ENCODE measurements at places on chromosomes 16 and 17. TPM values are rescaled to one million over a fixed set of nuclear protein-coding genes. Genes with fewer than 3 reads are reported as not detected.

DNA sequence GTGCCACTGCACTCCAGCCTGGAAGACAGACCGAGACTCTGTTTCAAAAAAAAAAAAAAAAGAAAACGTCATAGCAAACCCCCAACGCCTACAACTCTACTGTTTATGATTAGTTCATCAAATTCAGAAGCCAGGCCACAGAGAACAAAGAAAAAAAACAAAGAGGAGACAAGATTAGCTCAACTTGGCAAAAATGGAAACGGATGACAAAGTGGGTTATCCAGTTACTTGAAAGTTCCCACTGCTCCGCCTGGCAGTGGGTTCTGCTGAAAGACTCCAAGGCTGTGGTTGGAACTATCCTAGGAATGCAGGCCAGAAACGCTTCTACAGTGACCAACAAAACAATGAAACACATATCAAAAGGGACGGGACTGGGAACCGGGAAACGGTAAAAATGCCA, 53.1 kb downstream of the MRM3 start:
- no peaks in the 10 kb centered on the region for H3K4me1 ChIP-seq
- no peaks in the 10 kb centered on the region for H3K27me3 ChIP-seq
- H3K27ac ChIP-seq: no peak overlapping the region
- no peak for DNase-seq
- H3K36me3 ChIP-seq: no peaks in the 10 kb centered on the region
- no peak overlapping the region for H3K4me3 ChIP-seq

GRCh38 chr16:27853651-27854050, 209.9 kb downstream of the GSG1L start:
- H3K27me3 ChIP-seq: no peaks in the 10 kb centered on the region
- H3K4me3 ChIP-seq: no peak overlapping the region
- no peaks in the 10 kb centered on the region for H3K36me3 ChIP-seq
- no peaks in the 10 kb centered on the region for H3K4me1 ChIP-seq
- no peak for DNase-seq

OTOP3 gene
- total RNA-seq: 0.43 TPM

DNA sequence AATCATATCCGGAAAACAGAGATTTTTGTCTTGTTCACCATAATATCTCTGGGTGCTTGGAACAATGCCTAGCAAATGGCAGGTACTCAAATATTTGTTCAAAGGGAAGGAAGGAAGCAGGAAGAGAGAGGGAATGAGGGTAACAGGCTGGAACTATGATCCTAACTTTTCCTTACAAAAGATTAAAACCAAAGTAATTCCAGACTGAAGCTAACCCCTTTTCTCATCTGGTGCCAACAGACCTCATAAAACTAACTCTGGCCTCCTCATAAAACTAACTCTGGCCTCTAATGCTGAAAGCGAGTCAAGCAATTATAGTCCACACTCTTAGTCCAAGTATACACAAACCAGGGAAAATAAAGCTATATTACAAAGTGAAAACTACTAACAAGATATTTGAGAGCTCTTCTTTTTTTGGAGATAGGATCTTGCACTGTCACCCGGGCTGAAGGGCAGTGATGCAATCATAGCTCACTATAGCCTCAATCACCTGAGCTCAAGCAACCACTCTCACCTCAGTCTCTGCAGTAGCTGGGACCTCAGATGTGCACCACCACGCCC, 84.6 kb downstream of the KANSL1 start:
- no peak for DNase-seq
- peak overlapping the region; percentile 28 for H3K27ac ChIP-seq
- H3K4me1 ChIP-seq: peaks cover 48% of the 10 kb centered on the region
- H3K27me3 ChIP-seq: no peaks in the 10 kb centered on the region
- no peaks in the 10 kb centered on the region for H3K36me3 ChIP-seq

EXOC3L1 gene
- total RNA-seq: 1.4 TPM

GRCh38 chr17:78736526-78737079, 45.5 kb downstream of the CYTH1 start:
- H3K27me3 ChIP-seq: no peaks in the 10 kb centered on the region
- H3K36me3 ChIP-seq: no peaks in the 10 kb centered on the region
- peak overlapping the region; percentile 84 for H3K27ac ChIP-seq
- DNase-seq: peak; percentile 82

DNA sequence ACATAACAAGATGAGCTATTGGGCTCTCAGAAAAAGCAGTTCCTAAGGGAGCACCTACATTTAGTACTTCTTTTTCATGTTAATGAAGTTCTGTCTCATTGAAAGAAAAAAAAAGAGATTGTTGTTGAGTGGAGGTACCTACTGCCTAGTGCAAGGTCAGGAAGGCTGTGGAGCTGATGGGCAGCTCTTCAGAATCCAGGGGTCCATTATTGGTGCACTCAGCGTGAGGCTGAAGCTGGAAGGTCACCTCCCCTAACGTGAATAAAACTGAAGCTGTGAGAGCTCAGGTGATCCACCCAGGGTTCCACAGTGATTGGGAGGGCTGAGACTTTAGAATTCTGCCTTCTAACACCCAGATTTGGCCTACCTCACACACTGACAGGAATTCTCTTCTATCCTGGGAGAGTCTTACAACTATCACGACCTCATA, 153.9 kb upstream of the TBX2 start:
- no peak for DNase-seq
- H3K36me3 ChIP-seq: no peaks in the 10 kb centered on the region
- H3K27me3 ChIP-seq: no peaks in the 10 kb centered on the region
- H3K4me1 ChIP-seq: peaks cover 8% of the 10 kb centered on the region
- H3K27ac ChIP-seq: no peak overlapping the region

DNA sequence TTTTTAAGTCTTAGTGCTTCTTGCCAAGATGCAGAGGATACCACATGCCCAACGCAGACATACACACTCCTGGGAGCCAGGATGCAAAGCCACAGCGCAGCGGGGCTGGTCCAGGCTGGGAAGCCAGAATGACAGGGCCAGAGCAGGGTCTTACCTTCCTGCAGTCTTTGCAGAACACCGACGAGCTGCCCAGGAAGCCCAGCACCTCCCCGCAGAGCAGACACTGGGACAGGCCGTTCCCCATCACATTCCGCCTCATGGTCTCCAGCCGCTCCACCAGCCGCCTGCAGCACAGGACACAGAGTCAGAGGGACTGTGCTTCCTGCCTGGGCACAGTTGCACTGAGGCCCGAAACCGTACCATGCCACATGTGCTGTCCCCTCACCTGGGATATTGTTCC, 33.3 kb downstream of the RPH3AL start:
- H3K36me3 ChIP-seq: no peaks in the 10 kb centered on the region
- no peak overlapping the region for H3K27ac ChIP-seq
- no peak overlapping the region for H3K4me3 ChIP-seq
- no peaks in the 10 kb centered on the region for H3K27me3 ChIP-seq

DNA sequence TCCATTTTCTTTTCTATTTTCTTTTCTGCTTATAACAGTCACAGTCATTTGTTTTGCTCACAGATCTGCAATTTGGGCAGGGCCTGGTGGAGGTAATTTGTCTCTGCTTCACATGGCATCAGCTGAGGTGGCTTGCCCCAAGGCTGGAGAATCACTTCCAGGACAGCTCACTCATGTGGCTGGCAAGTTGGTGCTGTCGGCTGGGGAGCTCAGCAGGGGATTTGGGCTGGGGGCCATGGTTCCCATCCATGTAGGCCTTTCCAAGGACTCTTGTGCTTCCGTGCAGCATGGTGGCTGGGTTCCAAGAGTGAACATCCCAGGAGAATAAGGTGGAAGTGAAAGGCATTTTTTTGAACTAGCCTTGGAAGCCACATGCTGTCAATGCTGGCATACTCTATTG, 85.7 kb downstream of the MGAT5B start:
- no peaks in the 10 kb centered on the region for H3K4me1 ChIP-seq
- H3K4me3 ChIP-seq: no peak overlapping the region
- no peaks in the 10 kb centered on the region for H3K27me3 ChIP-seq
- DNase-seq: no peak
- no peak overlapping the region for H3K27ac ChIP-seq

- no peaks in the 10 kb centered on the region for H3K4me1 ChIP-seq
- H3K4me3 ChIP-seq: no peak overlapping the region
- H3K27ac ChIP-seq: no peak overlapping the region
- no peak for DNase-seq
- no peaks in the 10 kb centered on the region for H3K27me3 ChIP-seq
These were observed 2.1 kb upstream of the NRN1L start for GRCh38 chr16:67882374-67883145.
